ENCODE measurements at places on chromosomes 11 and 22.

DNA sequence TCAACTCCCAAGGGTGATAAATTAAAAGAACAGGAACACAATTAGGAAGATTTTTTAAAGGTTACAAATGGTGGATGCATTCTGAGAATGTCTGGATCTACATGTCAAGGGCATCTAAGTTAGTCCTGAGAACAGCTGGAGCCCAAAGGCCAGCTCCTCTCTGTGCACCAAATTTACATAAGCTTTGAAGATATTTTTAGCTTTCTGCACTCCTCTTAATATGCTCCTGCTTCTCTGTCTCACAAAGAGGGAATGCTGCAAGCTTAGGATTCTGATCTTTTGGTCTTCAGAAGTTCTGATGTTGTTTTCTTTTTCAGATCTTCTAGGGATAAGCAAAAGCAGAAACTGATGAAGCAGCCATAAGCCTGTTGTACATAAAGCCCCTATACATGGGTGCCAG lies 309.8 kb upstream of the NCAM1 start:
- no peak for DNase-seq

DNA sequence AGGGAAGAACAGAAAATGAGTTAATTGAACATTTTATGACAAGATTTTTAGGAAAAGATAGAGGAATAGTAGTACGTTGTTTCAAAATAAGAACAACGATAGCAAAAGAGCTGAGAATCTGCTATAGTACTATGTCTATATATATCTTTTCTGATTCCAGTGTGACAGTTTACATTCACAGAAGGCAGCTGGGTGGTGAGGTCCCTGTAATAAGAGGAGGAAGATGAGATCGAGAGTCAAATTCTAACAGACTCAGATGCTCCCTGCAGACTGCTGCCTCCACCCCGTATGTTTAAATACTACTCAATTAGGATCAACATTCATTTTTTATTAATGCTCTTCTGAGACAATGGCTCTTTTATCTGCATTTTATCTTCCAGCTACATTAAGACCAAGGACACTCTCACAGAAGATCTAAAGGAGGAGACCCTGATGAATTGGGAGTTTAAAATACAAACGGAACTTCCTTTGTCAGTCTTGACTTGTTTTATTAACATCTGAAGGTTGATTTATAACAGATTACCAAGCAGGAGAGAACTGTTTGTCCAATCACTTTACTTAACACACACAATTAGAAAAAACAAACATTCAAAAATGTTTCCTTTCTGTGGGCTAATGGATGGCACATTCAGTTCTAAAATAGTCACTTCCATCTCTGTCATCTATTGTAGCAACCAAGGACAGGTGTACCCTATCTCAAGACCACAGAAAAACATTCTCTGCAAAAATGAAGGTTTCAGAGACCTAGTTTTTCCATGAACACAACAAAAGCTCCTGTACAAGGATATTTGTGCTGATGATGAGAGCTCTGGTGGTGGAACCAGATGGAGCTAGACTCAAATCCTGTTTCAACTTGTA lies 240.2 kb downstream of the CADM1 start:
- DNase-seq, result no peak

DNA sequence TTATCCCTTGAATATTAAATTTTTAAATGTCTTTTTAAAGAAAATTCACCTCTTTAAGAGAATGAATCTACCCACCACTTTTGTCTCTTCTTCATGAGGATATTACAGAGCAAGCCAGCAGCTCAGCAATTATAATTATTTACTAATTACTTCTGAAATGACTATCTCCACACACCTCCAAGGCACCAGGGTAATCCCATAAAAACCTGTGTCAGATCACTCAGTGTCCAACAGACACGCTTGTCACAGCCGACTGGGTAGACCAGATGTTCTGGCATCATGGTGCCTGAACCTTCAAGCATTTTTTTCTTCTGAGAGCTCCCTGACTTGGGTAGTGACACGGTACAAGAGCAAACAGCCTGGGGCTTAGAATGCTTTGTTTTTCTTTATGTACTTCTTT lies 61.4 kb downstream of the EFCAB6 start:
- no peak for DNase-seq

- DNase-seq, result no peak
These were observed 9.6 kb upstream of the LMO1 start for GRCh38 chr11:8273287-8273686.
